ENCODE measurements at places on chromosomes 2 and 18.

- DNase-seq = no peak
Observed at GRCh38 chr2:59150217-59150849, 909.2 kb upstream of the FANCL start.

DNA sequence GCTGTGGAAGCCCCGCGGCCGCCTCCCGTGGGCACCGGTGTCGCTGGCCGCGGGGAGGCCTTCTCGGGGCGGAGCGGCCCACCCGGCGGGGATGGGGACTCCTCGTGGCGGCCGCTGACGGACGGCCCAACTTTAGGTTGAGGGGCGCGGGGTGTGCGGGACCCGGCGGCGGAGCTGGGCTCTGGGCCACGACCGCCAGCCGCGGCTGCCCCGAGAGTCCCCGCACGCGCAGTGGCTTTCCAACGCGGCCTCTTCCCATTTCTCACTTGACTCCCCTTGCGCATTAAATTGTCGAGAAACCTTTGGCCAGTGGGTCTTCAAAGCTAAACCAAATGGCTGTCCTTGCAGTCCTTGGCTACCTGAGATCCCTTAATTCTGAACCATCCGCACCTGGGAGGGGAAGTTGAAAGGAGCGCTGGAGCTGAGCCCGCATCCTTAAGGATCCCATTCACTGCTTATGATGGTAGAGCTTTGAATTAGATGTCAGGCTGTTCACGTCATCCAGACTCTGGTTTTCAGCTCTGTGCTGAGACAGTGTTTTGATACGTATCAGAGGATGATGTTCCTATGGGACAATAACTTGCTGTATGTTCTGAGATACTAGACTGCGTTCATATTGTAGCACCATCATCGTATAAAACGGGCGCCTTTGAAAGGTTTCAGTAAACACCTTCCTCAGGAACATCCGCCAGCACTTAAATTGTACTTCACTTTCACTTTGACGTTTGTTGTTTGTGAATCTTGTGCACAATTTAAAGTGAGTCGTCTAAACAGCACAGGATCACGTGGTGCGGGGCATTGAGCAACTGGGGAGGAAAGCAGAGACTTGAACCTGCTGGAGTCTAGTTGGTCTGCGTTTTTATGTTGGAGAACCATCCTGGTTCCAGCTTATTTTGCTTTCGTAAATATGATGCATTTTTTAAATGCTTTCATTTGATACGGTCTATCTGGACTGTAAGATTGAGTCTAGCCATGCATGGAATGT lies 874 bp downstream of the CLIP4 start:
- DNase-seq = peak; percentile 71

- no peak for DNase-seq
Observed at GRCh38 chr18:57051021-57051656, 95.7 kb upstream of the BOD1L2 start.

DNA sequence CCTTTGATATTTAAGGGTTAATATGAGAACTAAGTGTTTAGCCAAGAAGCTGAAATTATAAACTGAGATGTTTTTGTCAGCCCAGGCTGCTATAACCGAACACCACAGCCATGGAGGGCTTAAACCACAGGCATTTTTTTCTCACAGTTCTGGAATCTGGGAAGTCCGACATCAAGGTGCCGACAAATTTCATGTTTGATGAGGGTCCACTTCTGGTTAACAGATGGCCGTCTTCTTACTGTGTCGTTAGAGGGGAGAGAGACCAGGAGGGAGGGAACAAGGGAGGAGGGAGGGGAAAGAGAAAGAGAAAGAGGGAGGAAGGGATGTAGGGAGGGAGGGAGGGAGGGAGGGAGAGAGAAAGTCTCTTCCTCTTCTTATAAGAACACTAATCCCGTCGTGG lies 6.5 kb upstream of the CNDP2 start:
- peak; percentile 1 for DNase-seq

DNA sequence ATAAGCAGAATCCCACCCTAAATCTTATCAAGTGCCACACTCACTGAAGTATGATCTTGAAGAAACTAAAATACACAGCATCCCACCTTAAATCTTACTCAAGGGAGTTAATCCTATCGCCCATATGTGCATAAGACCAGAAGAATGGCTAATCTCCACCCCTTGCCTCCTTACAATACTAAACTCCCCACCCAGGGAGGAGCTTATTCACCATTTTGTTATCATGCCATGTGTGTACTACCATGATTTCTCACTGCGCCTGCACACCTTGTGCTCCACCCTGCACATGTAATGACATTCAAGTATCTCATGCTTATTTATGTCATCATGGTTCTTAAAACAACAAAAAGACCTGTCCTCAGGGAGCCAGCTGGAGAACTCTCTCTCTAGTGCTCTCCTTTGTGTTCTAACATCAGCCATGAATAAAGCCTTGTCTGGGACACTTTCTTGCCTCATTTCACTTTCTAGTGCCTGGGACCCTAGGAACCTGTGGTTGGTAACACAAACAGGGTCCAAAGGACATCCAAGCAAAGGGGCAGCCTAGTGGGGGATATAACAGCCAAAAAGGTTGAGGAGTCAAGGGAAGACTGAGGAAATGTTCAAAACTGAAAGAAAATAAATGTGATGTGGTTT lies 87.4 kb downstream of the SLC66A3 start:
- no peak for DNase-seq

DNA sequence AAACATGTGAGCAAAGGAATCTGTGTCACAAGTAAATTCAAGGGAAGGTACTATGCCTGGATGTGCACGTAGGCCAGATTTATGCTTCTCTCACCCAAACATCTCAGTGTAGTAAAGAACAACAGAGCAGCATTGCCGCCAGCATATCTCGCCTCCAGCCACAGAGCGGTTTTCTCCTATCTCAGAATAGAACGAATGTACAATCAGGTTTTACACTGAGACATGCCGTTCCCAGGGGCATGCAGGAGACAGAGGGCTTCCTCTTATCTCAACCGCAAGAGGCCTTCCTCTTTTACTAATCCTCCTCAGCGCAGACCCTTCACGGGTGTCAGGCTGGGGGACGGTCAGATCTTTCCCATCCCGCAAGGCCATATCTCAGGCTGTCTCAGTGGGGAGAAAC lies 175.3 kb downstream of the RPIA start:
- no peak for DNase-seq

- DNase-seq = no peak
Observed at GRCh38 chr2:63775191-63775590, 66.5 kb upstream of the UGP2 start.

DNA sequence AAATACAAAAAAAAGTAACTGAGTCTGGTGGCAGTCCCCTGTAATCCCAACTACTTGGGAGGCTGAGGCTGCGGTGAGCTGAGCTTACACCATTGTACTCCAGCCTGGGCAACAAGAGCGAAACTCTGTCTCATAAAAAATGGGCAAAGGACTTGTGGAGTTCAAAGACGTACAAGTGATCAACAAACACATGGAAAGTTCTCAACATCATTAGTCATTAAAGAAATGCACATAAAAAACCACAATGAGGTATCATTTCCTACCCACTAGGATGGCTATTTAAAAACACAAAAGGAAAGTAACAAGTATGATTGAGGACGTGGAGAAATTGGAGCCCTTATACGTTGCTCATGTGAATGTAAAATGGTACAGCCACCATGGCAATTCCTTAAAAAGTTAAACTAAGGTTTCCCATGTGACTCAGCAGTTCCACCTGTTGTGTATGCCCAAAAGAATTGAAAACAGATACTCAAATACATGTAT lies 52.3 kb downstream of the RAB10 start:
- peak; percentile 46 for DNase-seq

- no peak for DNase-seq
Observed at GRCh38 chr18:63591725-63592124, 4.6 kb downstream of the SERPINB13 start.

- DNase-seq = peak; percentile 67
Observed at GRCh38 chr2:24926602-24927252, 6.7 kb upstream of the ADCY3 start.

DNA sequence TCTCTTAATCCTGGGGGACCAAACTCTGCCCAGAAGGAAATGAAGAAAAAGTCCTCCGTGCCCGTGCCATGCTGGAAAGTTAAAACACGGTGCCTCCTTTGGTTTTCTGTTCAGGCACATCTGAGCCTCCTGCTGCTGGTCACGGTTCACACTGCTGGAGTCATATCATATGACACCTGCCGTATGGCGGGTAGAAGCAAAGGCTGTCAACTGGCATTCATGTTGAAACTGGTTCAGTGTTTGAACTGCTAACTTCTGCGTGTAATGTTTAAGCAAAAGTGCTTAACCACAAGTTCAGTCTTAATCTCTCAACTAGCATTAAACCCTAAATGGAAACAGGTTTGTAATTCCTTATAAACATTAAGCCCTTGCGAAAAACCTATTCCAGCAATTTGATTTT lies 3.1 kb downstream of the STK39 start:
- peak; percentile 65 for DNase-seq

DNA sequence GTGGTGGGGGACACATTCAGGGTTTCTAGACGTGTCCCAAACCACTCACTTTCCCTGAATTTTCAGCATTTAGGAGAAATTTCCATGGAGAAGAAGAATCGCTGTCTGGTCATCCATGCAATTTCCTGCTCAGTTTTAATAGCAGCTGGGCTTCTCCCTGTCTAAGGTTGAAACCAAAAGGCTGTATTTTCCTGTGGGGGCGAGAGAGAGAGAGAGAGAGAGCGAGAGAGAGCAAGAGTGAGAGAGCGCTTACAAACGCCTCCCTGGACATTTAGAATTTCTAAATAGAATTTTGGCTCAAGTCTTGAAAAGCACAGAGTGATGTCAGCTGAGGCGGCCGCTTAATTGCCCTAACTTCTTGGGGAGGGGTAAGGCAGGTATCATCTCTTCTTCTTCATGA lies 110.8 kb downstream of the SETBP1 start:
- no peak for DNase-seq

- DNase-seq = no peak
Observed at GRCh38 chr2:37472959-37473358, 128.5 kb downstream of the QPCT start.

DNA sequence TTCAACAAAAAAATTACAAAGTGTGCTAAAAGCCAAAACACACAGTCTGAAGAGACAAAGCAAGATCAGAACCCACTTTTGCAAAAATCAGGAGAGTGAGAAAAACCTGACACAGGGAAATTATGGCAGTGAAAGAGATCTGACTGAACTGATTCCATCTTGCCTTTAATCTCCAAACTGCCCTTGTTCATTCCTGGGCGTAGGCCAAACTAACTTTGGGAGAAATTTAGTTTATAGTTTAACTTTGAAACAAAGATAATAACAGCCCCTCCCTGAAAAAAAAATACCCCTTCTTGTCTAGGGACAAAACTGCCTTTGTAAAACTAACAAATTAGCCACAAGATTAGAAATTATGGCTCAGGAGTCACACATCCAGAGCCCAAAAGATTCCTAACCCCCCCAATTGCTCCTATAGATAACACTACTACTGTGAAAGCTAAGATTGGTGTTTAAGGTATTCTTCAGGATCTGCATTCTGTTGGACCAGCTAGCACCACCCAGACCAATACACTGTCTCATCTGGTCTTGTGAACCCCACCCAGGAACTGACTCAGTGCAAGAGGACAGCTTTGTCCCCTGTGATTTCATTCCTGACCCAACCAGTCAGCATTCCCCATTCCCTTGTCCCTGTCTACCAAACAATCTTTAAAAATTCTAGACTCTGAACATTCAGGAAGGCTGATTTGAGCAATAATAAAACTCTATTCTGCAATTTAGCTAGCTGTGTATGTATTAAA lies 226.1 kb upstream of the SH3BP4 start:
- DNase-seq = no peak

GRCh38 chr2:187991389-187991788 lies 300.3 kb upstream of the GULP1 start:
- no peak for DNase-seq

DNA sequence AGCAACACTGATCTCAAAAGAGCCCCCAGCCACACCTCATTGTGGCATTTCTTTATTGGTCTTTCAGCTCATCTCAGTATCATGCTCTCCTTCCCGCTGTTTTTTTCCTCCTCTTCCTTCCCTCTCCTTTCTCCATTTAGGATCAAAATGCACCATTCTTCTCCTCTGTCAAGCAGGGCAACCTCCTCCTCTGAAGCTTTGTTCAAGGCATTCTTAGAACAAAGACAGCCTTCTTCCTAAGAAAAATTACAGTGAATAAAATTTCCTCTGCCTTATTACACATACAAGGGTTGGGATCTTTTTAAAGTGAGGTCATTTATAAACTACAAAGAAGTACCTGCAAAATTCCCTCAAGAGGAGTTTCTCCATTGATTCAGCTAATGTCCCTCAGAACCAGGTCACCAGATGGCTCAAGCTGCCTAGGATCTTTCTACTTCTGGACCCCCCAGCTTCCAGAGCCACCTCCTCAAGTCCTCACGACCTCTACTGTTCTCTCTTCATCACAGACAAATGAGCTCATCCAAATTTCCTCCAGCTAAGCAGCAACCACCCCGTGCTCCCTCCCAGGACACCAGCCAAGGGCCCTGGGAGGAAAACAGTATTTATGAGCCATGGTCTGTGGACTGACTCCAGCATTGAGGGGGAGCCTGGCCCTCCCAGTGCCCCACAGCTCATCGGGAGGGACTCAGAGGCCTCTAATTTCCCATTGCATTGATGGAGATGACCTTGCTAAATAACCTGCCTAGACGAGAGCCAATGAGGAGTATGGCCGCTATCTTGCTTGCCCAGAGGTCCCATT lies 18.0 kb downstream of the SFXN5 start:
- no peak for DNase-seq

DNA sequence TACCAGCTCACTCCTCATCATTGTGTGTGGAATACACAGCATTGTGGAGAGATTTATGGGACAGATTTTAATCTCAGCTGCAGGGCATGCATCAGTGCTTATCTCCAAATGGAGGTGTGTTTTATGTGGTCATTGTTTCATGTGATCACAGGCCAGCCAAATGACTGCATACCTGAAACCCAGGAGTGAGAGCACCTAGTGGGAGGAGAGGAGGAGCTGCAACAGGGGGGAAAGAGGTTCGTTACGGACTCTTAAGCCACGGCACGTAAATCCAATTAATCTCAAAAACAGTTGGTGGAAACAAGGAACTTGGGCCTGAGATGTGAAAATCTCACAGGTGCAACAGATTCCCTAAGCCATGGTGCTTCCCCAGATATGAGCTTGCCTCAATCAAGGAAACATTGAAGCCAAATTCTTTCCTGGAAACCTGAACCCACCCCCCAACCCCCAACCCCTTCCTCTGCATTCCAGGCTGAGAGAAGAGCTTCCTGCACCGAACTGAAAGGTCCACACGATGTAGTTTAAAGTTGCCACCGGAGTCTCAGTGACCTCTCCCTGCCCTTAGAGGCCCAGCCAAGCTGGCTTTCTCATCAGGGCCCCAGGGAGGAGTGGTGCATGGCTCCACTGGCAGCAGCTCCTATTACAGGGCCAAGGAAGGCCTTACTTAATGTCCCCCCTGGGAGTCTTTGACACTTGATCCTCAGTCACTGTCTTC lies 167.4 kb downstream of the C1D start:
- no peak for DNase-seq

Measured in activated T-cell treated with anti-CD3 and anti-CD28 coated beads, Interleukin-2, amount 50 U/mL, for 48 hours (primary cell).